Activated T-helper 1 cell treated with anti-CD3 and anti-CD28 coated beads, Interleukin-2, amount 50 U/mL, for 16 hours (primary cell): ENCODE measurements at places on chromosomes 5 and 9.

DNA sequence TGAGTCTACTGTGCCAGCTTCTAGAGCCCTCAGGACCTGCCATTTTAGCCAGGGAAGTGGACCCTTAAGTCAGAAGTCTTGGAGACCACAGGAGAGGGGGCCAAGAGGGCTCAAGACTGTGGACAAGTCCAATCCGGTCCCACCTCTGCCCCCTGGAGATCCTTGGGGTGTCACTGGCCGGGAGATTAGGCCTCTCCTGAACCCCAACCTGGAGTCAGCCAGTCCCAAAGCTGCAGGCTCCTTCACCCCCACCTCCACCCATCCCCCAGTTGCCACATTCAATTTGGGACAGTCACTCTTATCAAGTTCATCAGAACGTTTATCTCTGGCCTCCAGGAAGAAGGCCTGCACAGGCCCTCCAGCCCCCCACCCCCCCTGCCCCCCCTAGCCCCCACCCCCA lies 290 bp downstream of the SLC23A1 start:
- no peak for DNase-seq

GRCh38 chr9:134390947-134391318 lies 64.7 kb downstream of the RXRA start:
- DNase-seq, result no peak

DNA sequence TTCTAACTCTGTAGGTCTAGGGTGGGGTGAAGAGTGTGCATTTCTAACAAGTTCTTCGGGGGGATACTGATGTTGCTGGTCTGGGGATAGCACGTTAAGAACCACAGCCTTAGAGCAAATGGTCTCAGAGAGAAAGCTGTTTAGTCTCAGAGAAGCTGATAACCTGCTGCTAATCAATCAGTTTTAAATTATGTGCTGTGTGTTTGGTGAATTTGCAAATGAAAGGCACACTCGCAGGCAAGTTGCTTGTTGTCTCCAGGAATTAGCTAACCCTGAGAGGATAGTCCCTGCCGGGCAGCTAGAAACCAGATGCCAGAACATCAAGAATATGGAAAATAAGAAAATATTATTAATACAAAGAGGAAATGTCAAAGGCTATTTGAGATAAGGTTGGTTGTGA lies 79.2 kb downstream of the DMRT2 start:
- no peak for DNase-seq

GRCh38 chr5:59528202-59528862 lies 365.2 kb downstream of the PDE4D start:
- DNase-seq, result no peak

DNA sequence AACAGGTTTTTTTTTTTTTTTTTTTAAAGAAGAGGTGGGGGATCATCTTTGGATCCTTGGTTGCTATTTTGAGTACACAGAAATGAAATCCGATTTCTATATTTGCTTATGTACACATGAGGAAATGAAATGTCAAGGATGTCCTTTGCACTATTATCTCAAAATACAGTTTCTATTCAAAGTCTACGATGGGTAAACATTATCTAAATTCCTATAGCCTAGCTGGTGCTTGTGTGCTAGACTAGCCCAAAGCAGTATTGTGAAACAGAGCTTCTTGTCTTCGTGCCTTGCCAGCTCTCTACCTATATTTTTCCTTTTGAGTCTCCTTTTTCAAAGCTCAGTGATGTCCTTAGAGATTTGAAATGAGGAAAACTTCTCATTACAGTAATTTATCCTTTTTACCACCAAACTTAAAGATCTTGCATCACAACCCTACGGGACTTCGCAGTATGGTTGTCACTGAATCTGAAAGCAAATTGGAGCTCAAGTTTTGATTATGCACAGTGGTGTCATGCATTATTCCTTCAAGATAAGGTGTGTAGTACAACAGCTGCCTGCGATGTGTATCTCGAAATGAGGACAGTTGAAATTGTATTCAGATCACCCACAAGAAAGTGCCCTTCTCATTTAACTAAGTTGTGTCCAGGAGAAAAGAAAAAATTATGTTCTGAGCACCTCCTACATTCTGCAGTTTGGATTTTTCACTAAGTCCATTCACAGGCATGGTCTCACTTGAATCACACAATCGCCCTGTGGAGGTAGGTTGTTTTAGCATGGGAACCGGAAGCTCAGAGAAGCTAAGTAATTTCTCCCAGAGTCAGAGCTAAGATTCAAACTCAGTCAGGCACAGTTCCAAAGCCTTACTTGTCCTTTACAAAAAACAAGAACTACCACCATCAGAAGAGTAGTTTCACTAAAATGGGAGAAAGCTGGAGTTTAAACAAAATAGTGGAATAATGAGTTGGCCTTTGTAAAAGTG lies 379.0 kb downstream of the GLIS3 start:
- DNase-seq, result no peak

GRCh38 chr9:108609227-108609896 lies 246.4 kb downstream of the ACTL7B start:
- DNase-seq, result no peak

DNA sequence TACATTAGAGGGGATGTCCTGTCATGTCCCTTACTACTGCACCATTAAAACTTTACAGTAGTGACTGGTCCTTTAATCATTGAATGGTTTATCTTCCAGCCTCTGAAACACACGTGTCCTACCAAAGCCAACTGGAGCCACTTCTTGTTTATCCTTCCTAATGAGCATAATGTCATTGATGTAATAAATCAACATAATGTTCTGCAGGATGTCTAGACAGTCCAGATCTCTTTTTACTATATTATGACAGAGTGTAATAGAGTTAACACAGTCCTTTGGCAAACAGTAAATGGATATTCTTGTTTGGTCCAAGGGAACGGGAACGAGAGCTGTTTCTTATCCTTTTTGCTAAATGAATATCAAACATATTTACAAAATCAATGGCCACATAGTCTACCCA lies 88.1 kb upstream of the PTPRD start:
- no peak for DNase-seq

GRCh38 chr5:98774192-98775033 lies 950 bp downstream of the RGMB start:
- peak; percentile 33 for DNase-seq

GRCh38 chr5:58466939-58467338 lies 7.1 kb upstream of the PLK2 start:
- DNase-seq, result no peak

DNA sequence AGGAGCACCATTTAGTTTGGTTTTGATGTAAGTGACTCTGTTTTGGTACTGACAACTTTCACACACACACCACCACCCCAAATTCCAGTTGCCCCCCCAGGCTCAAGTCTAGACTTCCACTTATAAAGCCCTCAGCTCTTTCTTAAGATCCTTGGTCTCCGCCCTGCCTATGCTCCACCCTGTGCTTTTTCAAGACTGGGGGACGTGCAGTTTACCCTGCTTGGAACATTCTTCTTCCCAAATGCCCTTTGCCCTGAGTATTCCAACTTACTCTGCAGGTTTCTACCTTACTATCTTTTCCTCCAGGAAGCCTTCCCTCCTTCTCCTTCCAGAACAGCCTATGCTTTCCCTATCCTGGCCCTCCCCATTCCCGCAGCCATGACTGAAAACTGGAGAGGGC lies 1.5 kb upstream of the TRIM14 start:
- no peak for DNase-seq

DNA sequence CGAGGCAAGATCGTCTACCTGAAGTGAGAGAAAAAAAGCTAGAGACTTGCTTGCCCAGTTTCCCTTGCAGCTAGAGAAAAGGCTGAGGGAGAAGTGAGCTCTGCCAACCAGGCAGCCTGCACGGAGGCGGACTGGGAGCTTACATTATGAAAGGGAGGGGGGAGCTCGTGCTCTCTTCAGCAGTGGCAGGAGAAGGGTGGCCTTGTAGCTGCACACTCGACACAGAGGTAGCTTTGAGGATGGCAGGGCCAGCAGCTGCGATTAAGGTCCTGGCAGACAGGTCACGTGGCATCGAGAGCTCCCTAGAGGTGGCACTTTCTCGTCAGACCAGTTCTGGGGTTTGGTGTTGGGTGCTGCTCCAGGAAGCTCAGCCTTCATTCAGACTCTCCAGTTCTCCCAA lies 26.7 kb downstream of the APBA1 start:
- no peak for DNase-seq

GRCh38 chr9:99811172-99811571 lies 10.5 kb upstream of the NR4A3 start:
- no peak for DNase-seq

GRCh38 chr5:6280425-6281100 lies 97.8 kb downstream of the MED10 start:
- DNase-seq, result no peak

DNA sequence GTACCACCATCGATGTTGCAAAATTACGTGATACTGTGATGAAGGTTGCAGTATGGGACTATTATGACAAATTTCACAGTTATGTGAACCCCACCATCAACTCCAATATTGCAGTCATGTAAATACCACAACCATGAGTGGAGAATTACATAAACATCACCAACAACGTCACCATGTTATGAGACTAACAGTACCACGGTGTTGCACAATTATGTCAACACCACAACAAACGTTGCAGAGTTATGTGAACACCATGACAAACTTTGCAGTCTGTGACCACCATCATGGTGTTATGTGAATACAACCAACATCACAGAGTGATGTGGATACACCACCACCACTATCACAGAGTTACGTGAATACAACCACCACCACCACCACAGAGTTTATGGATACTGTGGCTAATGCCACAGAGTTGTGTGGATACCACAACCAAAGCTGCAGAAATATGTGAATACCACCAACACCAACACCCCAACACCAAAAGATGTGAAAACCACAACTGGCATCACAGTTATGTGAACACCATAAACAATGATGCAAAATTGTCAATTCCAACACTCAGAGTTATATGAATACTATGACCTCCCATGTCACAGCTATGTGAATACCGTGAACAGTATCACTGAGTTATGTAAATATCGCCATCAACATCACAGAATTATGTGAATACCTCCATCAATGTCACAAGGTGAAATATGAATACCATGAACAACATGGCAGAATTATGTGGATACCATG lies 62.4 kb downstream of the SHC3 start:
- DNase-seq, result no peak

DNA sequence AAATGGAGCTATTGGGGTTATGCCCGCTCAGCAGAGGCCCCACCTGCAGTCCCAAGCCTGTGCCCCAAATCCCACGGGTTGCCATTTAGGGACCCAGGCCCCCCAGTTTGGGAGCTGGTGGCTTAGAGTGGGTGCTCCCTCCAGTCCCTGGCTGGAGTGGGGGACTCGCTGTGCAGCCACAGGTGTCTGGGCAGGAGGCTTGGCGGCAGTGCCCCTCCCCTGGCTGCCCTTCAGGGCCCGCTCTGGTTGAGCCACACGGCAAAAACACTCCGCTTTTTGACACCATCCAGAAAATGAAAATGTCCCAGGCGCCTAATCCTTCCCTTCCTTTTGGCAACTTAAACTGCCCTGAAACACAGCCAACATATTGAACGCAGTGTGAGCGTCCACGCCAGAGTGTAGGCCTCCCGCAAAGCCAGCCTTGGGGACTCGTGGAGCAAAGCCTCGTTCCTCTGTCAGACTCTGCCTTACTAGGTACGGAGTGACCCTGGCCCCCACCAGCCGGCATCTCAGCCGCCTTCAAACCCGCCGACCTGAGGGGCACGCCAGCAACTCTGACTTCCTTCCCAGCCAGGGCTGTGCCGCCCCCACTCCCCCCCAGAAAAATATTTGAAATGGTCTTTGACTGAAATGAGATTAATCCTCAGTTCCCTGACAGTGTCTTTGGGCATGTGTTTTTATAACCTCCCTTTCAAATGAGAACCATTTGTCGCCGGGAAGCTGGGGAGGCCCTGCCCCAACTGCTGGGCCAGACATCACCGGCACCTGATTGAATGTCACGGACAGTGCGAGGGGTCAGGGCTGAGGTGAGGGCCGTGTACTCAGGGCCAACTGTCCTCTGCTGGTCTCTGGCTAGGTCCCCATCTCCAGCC lies 98.5 kb upstream of the LMX1B start:
- DNase-seq, result no peak

- no peak for DNase-seq
Measured at GRCh38 chr5:177575488-177575887, 16.5 kb upstream of the TMED9 start.

DNA sequence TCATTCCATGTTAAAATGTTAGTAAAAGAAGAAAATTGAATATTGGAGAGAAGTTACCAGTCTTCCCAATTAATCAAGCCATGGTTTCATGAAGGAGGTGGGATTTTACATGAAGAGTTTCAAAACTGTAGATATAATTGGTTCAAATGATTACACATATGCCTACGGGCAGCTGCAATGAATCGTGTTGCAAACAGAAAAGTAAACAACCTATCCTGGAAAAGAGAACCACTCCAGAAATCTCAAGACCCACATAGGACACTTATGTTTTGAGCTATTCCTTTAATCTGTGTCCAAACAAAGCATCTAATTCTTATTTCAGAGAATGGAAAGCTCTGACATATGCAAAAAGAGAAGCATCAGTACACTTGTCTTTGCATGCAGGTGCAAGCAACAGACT lies 340.2 kb downstream of the NDUFS4 start:
- DNase-seq, result no peak

DNA sequence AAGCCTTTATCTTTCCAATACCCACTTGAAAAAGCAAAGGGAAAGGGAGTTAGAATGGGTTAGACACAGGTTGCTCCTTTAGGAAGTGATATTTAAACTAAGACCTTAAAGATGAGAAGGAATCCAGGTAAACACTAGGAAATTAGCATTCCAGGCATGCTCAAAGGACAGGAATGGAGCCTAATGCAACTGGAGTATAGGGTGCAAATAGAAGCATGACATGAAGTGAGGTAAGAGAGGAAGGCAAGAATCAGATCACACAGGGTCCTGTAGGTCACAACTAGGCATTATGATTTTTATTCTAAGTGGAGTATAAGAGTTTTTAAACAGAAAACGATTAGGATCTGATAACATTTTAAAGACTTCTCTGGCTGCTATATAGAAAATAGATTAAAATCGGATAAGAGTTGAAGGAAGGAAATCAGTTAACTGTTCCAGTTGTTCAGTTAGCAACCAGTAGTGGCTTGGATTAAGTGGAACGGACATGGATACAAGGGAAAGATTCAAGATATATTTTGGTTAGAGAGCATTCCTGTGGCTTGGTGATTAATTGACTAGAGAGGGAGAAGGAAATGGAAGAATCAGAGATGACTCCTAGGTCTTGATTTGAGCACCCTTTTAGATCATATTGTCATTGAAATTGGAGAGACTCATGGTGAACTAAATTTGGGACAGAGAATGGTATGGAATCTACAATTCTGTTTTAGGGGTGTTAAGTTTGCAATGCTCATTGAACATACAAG lies 95.9 kb downstream of the FBXO4 start:
- no peak for DNase-seq

DNA sequence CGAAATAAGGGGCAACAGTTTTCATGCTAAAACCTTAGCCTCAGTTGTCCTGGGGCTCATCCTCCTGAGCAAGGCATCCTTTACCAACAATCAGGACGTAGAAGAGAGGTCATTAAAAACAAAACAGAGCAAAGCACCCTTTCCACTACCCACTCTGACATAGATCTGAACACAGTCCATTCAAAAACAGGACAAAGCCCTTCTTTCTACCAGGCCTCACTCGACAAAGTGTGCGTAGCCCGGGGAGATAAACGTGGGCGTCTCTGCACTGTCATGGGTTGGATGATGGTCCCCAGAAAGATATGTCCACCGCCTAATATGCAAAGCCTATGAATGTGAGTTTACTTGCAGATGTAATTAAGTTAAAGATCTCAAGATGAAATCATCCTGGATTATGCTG lies 60.6 kb upstream of the TAS2R1 start:
- no peak for DNase-seq
